NCI-H1105 (cell line): ENCODE measurements at places on chromosomes 6 and 20.

DNA sequence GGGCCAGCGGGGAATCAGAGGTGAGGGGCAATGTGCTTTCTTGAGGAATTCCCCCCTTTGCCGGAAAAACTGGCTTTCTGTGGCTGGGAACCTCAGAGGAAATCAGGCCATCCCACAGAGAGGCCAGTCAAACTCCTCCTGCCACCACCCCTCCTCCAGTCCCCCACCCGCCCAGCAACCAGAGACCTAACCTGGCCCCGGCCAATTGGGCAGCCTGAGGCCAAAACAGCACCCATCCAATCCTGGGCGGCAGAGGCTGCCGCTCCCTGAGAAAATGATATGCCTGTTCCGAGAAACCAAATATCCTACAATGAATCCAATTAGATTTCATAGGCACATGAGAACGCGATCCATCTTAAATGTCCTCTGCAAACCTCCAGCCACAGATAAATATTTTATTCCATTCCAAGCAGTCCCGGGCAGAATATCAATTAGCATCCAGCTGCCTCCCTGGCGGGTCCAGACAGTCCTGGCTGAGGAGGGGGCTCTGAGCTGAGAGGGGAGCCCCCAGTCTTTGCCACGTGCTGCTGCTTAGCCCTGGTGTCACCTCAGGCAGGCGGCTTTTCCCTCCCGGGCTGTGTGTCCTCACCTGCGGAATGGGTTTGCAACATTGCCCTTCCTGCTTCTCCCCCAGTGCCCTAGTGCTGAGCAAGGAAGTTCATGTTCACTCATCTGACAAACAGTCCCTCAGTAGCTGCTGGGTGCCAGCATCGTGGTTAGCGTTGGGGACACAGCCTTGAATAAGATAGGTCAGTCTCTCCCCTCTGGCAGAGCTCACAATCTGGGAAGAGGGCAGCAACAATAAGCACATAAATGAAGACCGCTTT, 95.0 kb downstream of the DLGAP4 start:
- DNase-seq = no peak

DNA sequence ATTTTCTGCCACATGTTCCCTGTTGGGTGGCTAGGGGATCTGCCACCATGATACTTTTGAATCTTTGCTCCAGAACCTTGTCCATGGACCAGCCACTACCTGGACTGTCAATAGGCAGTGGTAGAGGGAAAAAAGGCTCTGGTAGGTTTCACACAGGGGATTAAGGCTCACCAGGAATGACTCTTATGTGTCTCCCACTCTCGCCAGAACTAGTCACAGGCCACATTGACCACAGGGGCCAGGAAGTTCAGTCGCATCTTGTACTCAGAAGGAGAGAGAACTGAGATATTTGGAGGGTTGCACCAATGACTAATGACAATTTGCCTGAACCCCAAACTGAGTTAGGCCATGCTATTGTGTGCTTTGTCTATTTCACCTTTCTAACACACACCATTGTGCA, 23.6 kb upstream of the APCDD1L start:
- no peak for DNase-seq

GRCh38 chr20:62910217-62910766, 16.0 kb downstream of the DIDO1 start:
- no peak for DNase-seq

DNA sequence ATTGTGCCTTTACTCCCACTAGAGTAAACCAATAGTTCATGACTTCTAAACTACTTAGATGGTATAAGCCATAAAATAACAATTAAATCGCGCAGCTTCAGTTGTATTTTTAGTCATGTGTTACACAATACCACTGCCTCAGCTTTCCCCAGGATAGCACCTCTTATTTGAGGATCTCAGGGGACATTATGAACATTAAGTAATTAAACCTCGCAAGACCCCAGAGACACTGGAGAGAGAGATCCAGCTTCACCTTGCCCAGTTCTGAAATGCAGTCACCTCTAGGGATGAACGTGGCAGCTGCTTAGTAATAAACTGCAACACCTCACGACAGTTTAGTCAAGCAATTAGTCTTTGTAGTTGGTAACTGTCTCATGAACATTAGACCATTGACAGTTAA, 87.1 kb downstream of the CFAP61 start:
- DNase-seq = no peak

DNA sequence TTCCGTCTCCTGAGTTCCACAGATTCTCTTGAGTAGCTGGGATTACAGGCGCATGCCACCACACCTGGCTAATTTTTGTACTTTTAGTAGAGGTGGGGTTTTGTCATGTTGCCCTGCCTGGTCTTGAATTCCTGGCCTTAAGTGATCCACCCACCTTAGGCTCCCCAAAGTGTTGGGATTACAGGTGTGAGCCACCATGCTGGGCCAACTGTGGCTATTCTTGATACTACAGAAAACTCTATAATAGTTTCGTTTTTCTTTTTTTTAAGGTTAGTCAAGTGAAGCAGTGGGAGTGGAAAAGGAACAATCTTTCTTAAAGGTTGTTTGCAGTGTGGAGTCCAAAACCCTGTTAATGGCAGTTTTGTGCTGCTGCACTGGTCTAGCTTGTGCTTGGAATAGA, 84.7 kb downstream of the POPDC3 start:
- no peak for DNase-seq

DNA sequence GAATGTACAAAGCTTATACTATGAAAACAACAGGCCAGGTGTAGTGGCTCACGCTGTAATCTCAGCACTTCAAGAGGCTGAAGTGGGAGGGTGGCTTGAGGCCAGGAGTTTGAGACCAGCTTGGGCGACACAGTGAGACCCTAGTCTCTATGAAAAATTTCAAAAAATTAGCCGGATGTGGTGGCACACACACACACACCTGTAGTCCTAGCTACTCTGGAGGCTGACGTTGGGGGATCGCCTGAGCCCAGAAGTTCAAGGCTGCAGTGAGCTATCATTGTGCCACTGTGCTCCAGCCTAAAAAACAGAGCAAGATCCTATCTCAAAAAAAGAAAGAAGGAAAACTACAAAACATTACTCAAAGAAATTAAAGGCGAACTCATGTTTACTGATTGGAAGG, 7.3 kb upstream of the ASF1A start:
- peak; percentile 39 for DNase-seq

GRCh38 chr6:142165227-142165626, 18.2 kb downstream of the VTA1 start:
- DNase-seq = no peak

GRCh38 chr6:31399589-31400466, 3.6 kb upstream of the MICA start:
- DNase-seq = peak; percentile 47
